ENCODE measurements at places on chromosomes 12 and 14.

DNA sequence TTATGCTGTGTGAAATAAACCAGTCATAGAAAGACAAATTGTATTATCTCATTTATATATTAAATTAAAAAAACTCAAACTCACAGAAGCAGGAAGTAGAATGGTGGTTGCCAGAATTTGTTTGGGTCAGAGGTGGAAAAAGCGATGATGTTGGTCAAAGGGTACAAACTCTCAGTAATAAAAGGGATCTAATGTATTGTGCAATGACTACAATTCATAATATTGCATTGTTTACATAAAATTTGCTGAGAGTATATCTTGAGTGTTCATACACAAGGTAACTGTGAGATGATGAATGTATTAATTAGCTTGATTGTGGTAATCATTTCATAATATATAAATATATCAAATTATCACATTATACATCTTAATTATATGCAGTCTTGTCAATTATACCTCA lies 56.7 kb downstream of the FOXG1 start:
- DNase-seq, result no peak

DNA sequence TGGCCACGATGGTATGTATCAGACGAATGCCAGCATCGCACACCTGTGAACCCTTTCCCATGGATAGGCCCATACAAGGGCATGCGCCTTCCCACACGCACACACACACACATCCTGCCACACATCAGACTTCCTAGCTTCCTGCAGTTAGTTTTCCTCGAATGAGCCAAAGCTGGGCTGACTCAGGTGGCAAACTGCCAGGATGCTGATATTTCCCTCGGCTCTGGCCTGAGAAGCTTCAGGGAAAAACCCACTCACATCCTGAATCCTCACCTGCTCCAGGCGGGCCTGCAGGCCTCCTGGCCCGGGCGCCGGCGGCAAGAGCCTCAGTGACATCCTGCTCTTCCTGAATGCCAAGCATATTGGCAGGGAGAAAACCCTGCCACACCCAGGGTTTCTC lies 22.4 kb downstream of the CALM1 start:
- no peak for DNase-seq

- DNase-seq, result no peak
Measured at GRCh38 chr14:55739967-55740648, 160.1 kb downstream of the KTN1 start.

DNA sequence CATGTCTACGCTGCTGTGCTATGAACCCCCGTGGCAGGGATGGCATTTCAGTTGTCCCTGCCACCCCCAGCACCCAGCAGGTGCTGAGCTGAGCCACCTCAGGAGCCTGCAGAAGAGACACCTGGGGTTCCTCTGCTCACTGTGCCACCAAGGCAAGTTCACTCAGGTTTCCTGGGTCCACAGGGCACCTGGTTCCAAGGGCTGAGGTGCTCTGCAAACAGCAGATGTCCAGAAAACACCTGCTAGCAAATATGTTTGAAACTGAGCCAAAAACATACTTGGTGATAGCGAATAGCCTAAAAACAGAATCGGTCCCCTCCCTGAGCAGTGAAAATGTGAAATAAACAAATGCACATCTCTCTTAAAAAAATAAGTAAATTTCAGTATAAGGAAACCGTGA lies 35.6 kb upstream of the GPR68 start:
- no peak for DNase-seq

GRCh38 chr12:26239852-26240815 lies 44.8 kb downstream of the SSPN start:
- DNase-seq, result no peak

DNA sequence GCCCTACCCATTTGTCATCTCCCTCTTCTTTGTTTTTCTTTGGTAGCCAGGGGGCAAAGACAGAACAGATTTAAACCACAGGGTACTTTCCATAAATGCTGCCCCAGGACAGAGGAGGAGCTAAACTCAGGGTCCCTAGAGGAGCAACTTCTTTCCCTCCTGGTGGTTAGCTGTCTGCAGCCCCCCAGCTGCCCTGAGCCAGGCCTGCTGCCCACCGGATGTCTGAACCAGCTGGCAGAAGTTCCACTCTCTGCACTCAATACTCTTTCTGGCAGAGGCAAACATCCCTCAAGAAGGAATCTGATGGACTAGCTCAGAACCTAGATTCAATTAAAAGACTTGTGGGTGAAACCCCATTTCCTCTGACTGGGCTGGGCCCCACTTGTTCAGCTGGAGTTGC lies 10.7 kb downstream of the VDR start:
- no peak for DNase-seq

DNA sequence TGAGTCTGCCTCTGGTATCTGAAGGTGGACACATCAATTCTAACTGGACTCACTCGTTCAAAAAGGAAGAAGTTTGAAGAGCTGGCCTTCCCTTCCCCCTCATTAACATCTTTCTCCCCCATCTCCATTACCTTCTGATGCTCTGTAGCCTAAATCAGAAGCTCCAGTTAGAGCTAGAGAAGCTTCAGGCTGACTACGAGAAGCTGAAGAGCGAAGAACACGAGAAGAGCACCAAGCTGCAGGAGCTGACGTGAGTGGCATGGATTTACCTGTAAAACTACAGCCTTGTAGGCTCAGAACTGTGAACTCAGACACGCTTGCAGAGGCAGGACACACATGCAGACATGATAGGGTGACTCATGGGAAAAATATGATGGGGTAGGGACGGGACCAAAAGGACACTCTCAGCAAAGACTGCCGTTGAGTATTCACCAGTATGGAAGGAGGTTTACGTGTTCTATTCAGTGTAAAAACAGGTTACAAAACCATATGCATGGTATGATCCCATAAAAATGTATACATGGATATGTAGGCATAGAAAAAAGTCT lies 14.3 kb upstream of the PIP4K2C start:
- no peak for DNase-seq

DNA sequence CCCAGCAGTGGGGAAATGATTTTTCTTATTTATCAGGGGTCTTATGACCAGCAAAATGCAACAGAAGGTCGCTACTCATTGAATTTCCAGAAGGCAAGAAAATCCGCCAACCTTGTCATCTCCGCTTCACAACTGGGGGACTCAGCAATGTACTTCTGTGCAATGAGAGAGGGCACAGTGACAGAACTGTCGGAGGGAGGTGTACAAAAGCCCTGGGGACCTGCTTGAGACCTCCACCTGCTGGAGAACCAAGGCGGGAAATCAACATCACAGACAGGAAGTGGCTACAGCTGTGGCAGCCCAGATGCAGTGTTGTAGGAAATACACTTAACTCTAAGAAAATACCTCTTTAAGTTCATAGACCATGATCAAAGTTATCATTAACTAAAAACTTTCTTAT lies 250.9 kb upstream of the OR4E1 start:
- DNase-seq, result peak; percentile 34

- DNase-seq, result no peak
Measured at GRCh38 chr14:85293612-85294234, 236.2 kb upstream of the FLRT2 start.

DNA sequence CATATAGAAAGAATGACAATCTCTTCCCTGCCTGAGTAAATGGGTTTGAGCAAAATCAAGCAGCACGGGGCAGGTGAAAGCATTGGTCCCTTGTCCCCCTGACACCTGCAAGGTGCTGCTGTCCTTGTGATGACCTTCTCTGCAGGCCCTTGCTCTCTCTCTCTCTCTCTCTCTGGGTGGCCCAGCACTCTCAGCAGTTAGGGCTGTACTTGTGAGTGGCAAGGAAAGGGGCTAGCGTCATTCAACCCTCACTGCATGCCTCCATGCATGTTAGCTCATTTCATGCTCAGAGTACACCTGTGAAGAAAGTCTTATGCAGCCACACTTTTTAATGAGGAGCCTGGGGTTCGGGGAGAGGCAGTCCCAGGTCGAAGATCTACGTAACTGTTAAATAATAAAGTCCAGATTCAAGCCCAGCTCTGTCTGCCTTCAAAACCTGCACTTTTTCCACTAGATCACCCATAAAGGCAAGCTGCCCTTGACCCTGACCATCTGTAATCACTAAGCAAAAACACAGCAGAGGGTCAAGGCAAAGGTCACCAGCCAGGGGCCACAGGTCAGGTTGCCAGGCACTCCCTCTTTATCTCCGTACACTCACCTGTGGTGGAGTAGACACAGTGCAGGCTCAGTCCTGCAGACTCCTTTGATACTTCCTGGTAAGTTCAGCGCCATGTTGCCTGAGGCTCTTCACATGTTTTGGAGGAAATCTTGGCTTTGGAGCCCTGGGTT lies 44.9 kb upstream of the CLMN start:
- DNase-seq, result no peak

GRCh38 chr14:91606851-91607250 lies 96.7 kb upstream of the PPP4R3A start:
- DNase-seq, result no peak

DNA sequence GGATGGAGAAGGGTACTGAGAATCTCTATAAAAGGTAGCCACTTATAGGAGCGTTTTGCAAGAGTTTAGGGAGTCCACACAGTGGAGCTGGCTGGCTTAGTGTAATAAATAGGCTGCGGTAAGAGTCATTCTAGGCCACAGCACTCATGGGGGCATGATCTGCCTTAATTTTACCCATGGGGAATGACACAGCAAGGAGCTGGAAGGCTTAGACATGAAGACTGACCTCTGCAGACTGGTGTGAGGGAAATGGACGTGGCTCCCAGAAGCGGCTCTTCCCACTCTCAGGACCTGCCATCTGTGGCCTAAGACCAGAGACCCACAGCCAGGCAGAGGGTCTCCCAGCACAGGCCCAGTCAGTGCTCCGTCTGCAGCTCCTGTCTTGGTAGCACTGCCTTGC lies 173.3 kb downstream of the PPM1H start:
- no peak for DNase-seq

DNA sequence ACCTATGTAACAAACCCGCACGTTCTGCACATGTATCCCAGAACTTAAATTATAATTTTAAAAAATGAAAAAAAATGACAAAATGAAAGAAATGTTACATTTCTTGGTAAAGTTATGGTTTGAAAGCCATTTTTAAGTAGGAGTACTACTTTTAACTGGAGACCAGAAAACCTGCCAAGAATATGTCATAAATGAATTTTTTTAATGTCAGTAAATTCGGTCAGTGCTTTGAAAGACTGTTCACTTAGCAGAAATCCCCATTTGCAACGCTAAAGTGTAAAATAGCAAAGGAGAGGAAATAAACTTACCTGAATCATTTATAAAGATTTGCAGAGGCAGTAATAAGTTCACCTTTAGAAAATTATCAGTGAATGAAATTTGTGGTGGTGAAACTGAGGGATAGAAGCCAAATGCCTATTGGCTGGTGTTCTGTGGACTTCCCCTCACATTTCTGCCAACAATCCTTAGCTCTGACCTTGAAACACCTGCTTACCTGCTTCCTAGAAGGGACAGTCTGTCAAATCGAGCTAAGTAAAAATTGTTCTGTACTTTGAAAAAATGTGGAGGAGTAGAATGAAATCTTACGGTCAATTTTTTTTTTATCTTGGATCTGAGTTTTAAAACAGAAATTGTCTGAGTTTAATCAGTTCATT lies 714.2 kb downstream of the SLC6A15 start:
- DNase-seq, result no peak

DNA sequence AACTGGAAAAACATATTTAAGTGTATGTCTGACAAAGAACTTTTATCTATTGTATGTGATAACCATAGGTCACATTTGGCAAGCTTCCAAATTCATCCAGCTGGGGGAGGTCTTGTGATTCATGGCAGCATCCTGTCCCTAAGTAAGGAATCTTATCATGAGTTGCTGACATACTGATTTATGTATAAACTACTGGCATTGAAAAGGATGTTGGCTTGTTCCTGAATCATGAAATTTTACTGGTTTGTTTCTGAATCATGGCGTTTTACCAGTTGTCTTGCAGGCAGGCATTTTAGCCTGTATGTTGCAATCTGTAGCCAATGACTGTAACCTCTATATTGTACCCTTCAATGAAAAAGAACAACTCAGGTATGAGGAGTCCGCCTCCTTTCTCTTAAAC lies 244.8 kb downstream of the IPO8 start:
- no peak for DNase-seq

DNA sequence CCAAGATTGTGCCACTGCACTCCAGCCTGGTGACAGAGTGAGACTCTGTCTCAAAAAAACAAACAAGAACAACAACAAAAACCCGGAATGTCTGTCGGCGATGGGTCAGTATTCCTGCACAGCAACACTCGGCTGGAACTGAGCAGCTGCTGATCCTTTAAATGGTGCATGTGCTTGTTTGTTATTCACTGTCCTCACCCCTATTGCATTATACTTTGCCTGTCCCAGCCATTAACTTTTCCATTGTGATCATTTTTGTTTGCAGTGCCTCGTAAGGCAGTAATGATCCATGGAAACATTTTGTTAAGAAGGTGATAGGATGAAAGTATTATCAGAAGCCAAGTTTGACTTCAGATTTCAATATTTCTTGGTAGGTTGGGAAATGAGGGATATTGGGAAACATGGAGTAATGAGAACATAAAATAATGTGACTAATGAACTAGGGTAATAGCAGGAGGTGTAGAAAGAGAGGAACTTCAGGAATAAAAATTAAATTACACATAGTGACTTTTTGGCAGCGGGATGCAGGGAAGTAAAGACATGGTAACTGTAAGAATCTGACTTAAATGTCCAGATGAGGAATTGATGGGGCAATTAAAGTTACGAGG lies 6.1 kb downstream of the ACSS3 start:
- no peak for DNase-seq

DNA sequence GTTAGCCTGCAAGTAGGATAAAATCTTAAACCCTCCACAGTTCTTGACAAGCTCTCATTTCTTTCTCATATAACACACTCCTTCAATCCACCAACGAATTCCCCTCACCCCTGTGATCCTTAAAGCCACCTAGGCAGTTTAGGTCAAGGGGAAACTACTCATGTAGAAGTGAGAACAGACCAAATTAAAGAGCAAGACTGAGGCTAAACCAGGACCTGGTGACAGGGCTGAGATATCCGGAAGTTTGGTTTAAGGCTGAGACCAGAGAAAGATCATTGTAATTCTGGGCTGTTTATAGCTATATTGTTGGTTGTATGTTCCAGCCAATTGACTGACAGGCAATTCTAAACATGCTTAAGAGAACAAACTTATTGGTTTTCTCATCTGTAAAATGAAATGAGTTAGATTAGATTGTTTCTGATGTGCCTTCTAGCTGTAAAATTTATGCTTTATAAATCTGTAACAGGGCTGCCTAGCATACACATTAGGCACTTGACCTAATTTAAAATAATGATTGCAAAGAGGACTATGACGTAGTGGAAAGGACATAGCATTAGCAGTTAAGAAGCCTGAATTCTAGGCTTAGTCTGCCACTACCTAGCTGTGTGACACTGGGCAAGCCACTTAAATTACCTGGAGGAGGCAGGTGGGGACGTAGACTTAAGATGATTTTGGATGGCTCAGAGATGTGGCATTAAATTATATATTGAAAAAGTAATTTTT lies 53.9 kb upstream of the PTGR2 start:
- DNase-seq, result no peak

- DNase-seq, result no peak
Measured at GRCh38 chr12:5806371-5807089, 138.5 kb downstream of the ANO2 start.

- no peak for DNase-seq
Measured at GRCh38 chr12:93127582-93128331, 198.7 kb upstream of the EEA1 start.

DNA sequence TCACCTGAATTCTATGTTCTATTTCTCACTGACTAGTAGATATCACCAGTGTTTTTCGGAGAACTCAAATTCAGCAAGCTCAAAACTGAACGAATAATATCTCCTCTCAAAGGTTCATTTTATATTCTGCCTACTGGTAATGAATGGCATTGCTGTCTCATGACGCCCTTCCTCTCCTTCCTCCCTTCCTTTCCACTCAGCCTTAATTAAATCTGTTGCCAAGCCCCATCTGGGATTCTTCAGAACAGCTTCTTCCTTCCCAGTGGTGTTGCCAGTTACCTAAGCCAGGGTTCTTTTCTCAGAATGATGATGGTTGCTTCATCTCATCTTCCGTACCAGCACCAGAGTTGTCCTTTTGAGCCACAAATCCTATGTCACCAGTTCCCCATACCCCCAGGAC lies 143.2 kb downstream of the SYNE2 start:
- DNase-seq, result no peak
